Ovary (tissue), 10 donors: ENCODE measurements at places on chromosomes 7 and 10.

DNA sequence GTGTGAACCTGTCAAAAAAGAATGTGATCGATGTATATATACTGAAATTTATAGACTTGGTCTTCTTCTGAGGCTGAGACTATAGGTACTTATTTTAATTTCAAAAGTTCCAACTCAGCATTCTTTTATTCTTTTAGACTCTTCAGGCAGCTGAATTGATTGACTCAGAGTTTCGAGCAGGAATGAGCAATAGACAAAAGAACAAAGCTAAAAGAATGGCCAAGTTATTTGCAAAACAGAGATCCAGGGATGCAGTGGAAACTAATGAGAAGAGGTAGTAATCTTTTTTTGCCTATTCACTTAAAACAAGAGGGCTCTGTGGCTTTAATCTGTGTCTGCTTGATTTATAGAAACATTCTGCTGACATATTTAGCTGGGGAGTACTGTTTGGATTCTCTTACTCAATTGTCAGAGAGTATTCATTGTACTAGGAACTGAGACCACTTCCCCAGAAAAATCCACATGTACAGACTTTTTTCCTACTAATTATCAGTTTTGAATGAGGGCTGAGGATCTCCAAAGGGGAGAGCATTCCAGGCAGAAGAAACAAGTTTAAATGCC, 30.1 kb downstream of the BTAF1 start:
- no peaks in the 10 kb centered on the region for H3K36me3 ChIP-seq
- DNase-seq, result no peak
- no peaks in the 10 kb centered on the region for H3K4me1 ChIP-seq
- H3K27ac ChIP-seq, result no peak overlapping the region

- H3K4me1 ChIP-seq, result no peaks in the 10 kb centered on the region
- H3K4me3 ChIP-seq, result no peak overlapping the region
- no peaks in the 10 kb centered on the region for H3K27me3 ChIP-seq
- no peak overlapping the region for H3K27ac ChIP-seq
- H3K36me3 ChIP-seq, result no peaks in the 10 kb centered on the region
Observed at GRCh38 chr10:88849234-88849633, 2.4 kb downstream of the ANKRD22 start.

DNA sequence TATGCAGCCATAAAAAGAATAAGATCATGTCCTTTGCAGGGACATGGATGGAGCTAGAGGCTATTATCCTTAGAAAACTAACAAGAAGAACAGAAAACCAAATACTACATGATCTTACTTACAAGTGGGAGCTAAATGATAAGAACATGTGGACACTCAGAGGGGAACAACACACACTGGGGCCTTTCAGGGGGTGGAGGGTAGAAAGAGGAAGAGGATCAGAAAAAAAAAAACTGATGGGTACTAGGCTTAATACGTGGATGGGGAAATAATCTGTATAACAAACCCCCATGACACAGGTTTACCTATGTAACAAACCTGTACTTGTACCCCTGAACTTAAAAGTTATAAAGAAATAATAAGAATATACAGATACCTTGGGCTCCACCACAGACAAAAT, 514.2 kb downstream of the ARL4A start:
- H3K36me3 ChIP-seq, result no peaks in the 10 kb centered on the region
- no peak for DNase-seq

DNA sequence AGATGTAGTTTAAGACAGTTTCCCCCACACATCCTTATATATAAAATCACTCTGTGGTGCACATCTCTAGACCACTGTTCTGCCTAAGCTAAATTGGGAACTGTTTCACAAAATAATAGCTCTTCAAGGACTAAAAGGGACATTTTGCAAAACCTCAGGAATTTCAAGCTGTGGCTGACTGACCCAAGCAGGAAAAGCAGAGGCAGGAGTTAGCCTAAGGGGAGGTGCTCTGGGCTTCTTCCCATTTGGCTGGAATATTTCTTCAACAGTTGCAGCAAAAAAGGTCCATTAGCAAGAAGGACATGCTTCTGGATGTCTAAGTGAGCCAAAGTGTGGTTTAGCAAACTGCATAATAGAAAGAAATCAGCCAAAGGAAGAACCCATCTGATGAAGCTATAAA, 551.2 kb upstream of the ANKRD30A start:
- no peak overlapping the region for H3K27ac ChIP-seq
- no peaks in the 10 kb centered on the region for H3K27me3 ChIP-seq
- DNase-seq, result no peak
- no peaks in the 10 kb centered on the region for H3K36me3 ChIP-seq
- H3K4me3 ChIP-seq, result no peak overlapping the region

DNA sequence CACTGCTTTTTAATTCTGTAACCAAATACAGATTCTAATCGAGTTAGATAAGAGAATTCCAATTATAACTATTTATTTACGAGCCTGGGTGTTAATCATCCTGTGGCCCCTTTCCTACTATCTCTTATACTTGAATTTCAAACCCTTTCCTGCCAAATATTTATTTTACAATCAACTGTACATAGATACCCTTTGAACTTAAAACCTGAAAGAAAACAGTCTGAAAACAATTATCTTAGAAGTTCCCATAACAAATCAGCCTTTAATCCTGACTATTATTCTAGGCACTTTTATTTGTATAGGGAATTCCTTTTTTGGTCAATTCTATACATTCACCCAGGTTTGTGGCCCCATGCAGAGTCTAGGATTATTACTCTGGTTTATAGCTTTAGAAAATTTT, 10.6 kb upstream of the GPR37 start:
- no peaks in the 10 kb centered on the region for H3K36me3 ChIP-seq
- no peak for DNase-seq
- H3K27me3 ChIP-seq, result no peaks in the 10 kb centered on the region

DNA sequence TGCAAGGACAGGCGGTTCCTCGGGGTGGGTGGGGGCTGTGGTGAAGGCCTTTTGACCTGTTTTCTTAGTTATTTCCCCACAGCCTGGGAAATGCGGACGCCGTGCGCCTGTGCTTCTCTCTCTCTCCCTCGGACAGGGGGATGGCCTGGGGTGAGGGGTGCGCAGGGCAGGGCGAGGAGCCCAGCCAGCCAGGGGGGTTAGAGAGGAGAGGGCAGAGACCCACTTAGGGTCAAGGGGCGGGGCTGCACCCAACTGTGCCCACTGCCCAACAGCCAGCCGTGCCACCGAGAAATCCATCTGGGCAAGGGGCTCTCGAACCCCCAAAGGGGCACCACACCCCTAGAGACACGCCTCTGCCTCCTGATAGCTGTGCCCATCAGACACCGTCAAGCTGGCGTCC, 53.8 kb downstream of the DPYSL4 start:
- H3K27ac ChIP-seq, result no peak overlapping the region
- H3K4me3 ChIP-seq, result no peak overlapping the region
- H3K4me1 ChIP-seq, result peaks cover 4% of the 10 kb centered on the region
- H3K36me3 ChIP-seq, result no peaks in the 10 kb centered on the region
- no peak for DNase-seq

DNA sequence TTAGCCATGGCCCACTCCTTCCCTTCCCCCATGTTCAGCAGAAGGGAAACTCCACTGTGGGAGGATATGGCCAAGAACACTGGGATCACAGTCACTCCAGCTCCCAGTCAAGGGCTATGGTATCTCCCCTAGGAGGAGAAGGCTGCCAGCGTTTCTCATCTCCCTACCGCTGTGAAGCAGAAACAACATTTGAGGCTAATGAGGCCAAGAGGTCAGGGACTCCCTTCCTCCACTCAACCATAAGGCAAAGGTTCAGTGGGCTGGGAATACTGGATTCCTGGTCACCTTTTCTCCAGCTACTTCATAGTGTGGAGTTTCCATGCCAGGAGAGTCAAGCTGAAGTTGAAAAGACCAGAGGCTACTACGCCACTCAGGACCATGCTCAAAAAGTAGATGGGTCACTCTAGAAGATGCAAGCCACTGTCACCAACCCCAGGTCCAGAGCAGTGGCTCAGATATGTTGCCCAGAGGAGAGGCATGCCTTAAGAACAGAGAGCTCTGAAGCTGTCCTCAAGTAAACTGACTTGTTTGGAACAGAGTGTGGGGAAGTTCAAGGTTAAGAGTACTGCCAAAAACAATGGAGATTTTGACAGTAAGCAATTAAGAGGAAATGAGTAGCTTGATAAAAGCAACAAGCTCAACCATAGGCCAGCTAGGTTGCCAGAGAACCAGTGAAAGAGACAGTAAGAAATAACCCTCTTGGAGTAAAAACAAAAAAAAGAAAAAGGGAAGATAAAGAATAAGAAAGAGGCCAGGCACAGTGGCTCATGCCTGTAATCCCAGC, 3.8 kb upstream of the TMEM140 start:
- H3K27ac ChIP-seq, result peak overlapping the region; percentile 58
- H3K4me3 ChIP-seq, result no peak overlapping the region
- no peaks in the 10 kb centered on the region for H3K36me3 ChIP-seq
- H3K27me3 ChIP-seq, result no peaks in the 10 kb centered on the region
- DNase-seq, result no peak
- peaks cover 11% of the 10 kb centered on the region for H3K4me1 ChIP-seq

DNA sequence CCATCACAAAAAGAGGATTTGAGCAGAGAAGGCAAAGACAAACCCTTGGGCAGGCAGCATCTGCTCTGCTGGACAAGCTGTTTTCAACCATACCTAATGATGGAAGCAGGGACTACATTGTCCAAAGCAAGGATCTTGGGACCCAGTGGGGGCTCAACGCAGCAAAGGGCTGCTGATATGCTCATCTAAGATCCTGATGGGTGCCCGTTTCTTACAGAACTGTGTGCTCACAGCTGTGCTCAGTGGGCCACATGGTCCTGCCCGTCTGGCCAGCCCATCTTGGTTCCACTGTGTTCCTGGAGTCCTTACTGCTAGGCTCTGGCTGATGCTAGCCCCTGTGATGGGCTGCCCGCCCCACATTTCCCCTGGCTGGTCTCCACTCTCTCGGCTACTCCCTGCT, 36.1 kb downstream of the GPRIN2 start:
- peak; percentile 13 for DNase-seq
- H3K4me1 ChIP-seq, result peaks cover 13% of the 10 kb centered on the region
- no peak overlapping the region for H3K27ac ChIP-seq
- no peaks in the 10 kb centered on the region for H3K27me3 ChIP-seq
- no peaks in the 10 kb centered on the region for H3K36me3 ChIP-seq
- H3K4me3 ChIP-seq, result no peak overlapping the region

- H3K36me3 ChIP-seq, result no peaks in the 10 kb centered on the region
- DNase-seq, result no peak
- no peak overlapping the region for H3K4me3 ChIP-seq
- H3K27ac ChIP-seq, result no peak overlapping the region
- no peaks in the 10 kb centered on the region for H3K4me1 ChIP-seq
Observed at GRCh38 chr7:11950281-11950680, 118.3 kb upstream of the THSD7A start.

- no peaks in the 10 kb centered on the region for H3K4me1 ChIP-seq
- no peak for DNase-seq
- H3K36me3 ChIP-seq, result no peaks in the 10 kb centered on the region
- no peak overlapping the region for H3K27ac ChIP-seq
- H3K27me3 ChIP-seq, result no peaks in the 10 kb centered on the region
- no peak overlapping the region for H3K4me3 ChIP-seq
Observed at GRCh38 chr7:45055016-45055415, 33.8 kb downstream of the NACAD start.

- H3K27me3 ChIP-seq, result no peaks in the 10 kb centered on the region
- H3K36me3 ChIP-seq, result no peaks in the 10 kb centered on the region
- H3K27ac ChIP-seq, result no peak overlapping the region
Observed at GRCh38 chr7:82441669-82442478, 1.7 kb downstream of the CACNA2D1 start.

- no peaks in the 10 kb centered on the region for H3K27me3 ChIP-seq
- H3K4me1 ChIP-seq, result no peaks in the 10 kb centered on the region
- H3K36me3 ChIP-seq, result no peaks in the 10 kb centered on the region
- DNase-seq, result no peak
- no peak overlapping the region for H3K27ac ChIP-seq
Observed at GRCh38 chr10:129305046-129305445, 162.0 kb upstream of the MGMT start.

GRCh38 chr7:15889507-15889906, 203.0 kb upstream of the MEOX2 start:
- DNase-seq, result no peak
- no peaks in the 10 kb centered on the region for H3K27me3 ChIP-seq
- H3K4me3 ChIP-seq, result no peak overlapping the region
- H3K4me1 ChIP-seq, result no peaks in the 10 kb centered on the region
- H3K27ac ChIP-seq, result no peak overlapping the region

DNA sequence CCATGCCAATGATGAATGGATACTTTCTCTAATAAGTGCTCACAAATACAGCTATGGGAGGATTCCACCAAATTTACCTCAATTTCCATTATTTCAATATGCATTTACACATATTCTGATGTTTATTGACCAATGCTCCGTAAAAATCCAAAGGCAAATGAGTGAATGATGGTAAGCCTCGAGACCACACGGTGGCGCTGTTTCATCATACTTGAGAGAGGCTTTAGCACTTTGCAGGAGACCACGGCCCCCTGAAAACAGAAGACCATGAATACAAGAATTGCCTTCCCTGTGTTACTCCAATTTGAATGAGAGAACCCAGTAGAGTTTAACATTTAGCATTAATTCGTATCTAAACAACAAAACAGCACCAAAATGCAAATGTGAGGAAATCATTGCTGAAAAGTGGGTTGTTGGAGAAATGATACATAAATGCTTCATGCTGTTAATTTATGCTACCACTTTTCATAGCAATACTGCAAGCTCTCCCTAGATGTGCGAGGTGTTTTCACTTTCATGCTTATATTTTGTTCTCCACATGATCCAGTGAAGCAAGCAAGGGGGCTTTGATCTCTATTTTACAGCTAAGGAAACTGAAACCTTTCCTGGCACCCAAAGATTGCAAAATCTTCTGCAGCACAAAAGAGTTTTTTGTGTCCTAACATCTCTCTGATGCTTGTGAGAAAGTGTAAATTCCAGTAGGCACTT, 35.4 kb downstream of the TRIL start:
- no peaks in the 10 kb centered on the region for H3K27me3 ChIP-seq
- peak; percentile 59 for DNase-seq
- H3K27ac ChIP-seq, result no peak overlapping the region
- H3K4me3 ChIP-seq, result no peak overlapping the region
- H3K4me1 ChIP-seq, result no peaks in the 10 kb centered on the region

DNA sequence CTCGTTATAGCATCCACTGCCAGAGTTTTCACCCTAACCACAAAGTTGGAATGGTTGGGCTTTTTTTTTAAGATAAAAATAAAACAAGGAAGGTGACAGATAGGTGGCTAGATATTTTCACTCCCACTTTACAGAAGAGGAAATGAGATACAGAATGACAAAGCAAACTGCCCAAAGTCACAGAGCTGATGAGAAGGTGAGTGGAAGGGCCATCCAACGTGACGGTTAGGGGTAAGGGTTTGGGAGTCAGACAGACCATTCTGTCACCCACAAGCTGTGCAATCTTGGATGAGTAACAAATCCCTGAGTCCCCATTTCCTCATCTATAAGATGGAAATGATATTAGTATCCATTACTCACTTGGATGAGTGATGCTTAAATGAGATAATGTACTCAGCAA, 106.9 kb upstream of the PDLIM1 start:
- no peaks in the 10 kb centered on the region for H3K36me3 ChIP-seq
- no peak overlapping the region for H3K4me3 ChIP-seq
- no peaks in the 10 kb centered on the region for H3K27me3 ChIP-seq
- H3K4me1 ChIP-seq, result peaks cover 5% of the 10 kb centered on the region

- H3K27ac ChIP-seq, result no peak within 1 kb of the TSS
- no peak for DNase-seq
- no peak within 1 kb of the TSS for H3K4me3 ChIP-seq
- no peaks in the 10 kb centered on the region for H3K27me3 ChIP-seq
- no peaks in the 10 kb centered on the region for H3K4me1 ChIP-seq
- H3K36me3 ChIP-seq, result no peaks in the 10 kb centered on the region
Observed at GRCh38 chr7:151186640-151187408, at the start of gene ASB10. Gene ASB10 (minus strand): TSS chr7:151187250. CDS start chr7:151187130, 120 bp downstream.
